ENCODE measurements at places on chromosomes 7 and 10.

GRCh38 chr7:157405914-157406810 lies 69.4 kb downstream of the DNAJB6 start:
- H3K27me3 ChIP-seq = no peaks in the 10 kb centered on the region
- H3K36me3 ChIP-seq = no peaks in the 10 kb centered on the region
- H3K27ac ChIP-seq = no peak overlapping the region
- H3K4me3 ChIP-seq = no peak overlapping the region
- no peak for DNase-seq

GRCh38 chr7:38839851-38840250 lies 69.1 kb downstream of the VPS41 start:
- no peak overlapping the region for H3K4me3 ChIP-seq
- H3K27me3 ChIP-seq = no peaks in the 10 kb centered on the region
- no peaks in the 10 kb centered on the region for H3K4me1 ChIP-seq
- DNase-seq = no peak
- H3K36me3 ChIP-seq = no peaks in the 10 kb centered on the region

DNA sequence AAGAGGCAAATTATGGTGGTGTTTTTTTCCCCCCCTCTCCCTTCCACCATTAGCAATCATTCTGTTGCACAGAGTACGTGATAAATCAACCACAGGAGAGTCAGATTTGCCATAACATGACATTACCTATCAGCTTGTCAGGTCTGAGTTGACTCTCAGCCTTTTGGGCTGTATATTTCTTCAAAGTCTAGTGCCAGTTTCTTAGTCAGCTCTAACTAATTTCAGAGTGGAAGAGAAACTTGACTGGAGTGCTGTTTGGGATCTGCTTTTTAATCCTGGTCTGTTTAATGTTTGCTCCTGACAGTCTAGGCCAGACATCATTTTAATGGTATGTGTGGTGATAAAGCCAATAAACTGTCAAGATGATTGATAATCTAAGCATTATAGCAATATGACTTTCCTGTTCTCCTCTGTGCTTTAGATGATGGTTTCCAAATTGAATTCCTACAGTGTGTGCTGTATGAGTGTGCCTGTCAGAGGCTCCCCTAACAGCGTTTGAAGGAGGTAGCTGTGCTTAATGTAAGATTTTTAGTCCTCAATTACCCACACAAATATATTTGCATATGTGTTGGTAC lies 76.9 kb downstream of the LRMDA start:
- H3K36me3 ChIP-seq = no peaks in the 10 kb centered on the region
- DNase-seq = no peak
- peaks cover 3% of the 10 kb centered on the region for H3K4me1 ChIP-seq
- H3K27me3 ChIP-seq = no peaks in the 10 kb centered on the region
- H3K27ac ChIP-seq = no peak overlapping the region

GRCh38 chr7:102044641-102044983 lies 227.2 kb downstream of the CUX1 start:
- peaks cover 11% of the 10 kb centered on the region for H3K4me1 ChIP-seq
- no peaks in the 10 kb centered on the region for H3K27me3 ChIP-seq
- no peaks in the 10 kb centered on the region for H3K36me3 ChIP-seq
- no peak overlapping the region for H3K27ac ChIP-seq
- DNase-seq = no peak

- H3K27ac ChIP-seq = no peak overlapping the region
- H3K36me3 ChIP-seq = no peaks in the 10 kb centered on the region
- H3K4me3 ChIP-seq = no peak overlapping the region
- H3K4me1 ChIP-seq = peaks cover 2% of the 10 kb centered on the region
- H3K27me3 ChIP-seq = no peaks in the 10 kb centered on the region
Observed at GRCh38 chr10:24850727-24851296, 101.6 kb downstream of the PRTFDC1 start.

GRCh38 chr10:1644191-1644711 lies 93.1 kb downstream of the ADARB2 start:
- no peak for DNase-seq
- H3K4me1 ChIP-seq = no peaks in the 10 kb centered on the region
- H3K36me3 ChIP-seq = no peaks in the 10 kb centered on the region
- H3K27me3 ChIP-seq = no peaks in the 10 kb centered on the region
- no peak overlapping the region for H3K27ac ChIP-seq
- H3K4me3 ChIP-seq = no peak overlapping the region

DNA sequence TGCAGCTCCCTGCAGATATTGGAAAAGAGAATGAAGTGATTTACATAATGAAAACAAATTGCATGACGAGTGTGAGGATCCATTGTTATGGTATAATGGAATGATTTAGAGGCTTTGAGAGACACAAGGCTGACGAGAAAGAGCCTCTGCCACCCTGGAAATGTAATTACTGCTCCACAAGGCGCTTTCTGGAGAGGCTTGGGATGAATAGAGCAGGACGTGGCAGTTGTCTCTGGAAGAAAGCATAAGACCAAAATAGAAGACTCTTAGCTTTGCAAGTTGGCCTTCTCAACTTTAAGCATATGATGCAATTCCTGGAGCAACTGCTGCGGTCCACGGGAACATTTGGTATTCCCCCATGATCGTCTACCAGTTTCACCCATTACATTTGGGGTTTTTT lies 181.9 kb upstream of the TCF7L2 start:
- no peak for DNase-seq
- H3K4me1 ChIP-seq = no peaks in the 10 kb centered on the region
- H3K27ac ChIP-seq = no peak overlapping the region
- H3K36me3 ChIP-seq = no peaks in the 10 kb centered on the region

DNA sequence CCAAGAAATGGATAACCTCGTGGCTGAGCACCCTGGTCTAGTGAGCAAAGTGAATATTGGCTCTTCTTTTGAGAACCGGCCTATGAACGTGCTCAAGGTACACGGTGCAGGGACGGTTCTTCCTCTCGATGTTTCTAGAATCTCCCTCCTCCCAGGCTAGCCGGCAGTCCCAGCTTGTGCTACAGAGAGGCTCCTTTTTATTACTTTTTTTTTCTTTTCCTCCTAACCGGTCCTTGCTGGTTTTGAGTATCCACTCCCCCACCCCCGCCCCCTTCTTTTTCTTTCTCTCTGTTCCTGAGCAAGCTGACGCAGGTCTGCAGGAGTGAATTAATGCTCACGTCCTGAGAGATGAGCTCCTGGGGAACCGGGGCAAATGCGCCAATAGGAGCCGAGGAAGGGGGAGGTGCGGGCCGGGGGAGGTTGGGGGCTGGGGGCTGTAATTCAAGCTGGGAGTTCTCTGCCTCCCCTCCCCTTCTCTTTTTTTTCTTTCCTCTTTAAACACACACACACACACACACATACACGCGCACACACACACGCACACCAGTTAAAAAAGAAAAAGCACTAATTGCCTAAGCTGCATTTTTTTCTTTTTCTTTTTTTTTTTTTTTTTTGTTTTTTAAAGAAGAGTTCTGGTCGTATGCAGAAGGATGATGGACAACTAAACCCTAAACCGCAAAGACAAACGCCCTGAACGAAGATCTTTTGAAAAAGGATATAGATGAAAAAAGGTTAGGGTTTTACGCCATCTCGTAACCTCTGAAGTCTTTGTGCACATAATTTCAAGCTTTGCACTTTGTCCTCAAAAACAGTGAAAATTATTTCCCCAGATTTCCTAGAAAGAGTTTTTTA lies 6.6 kb downstream of the CPA2 start:
- peak overlapping the region; percentile 31 for H3K27ac ChIP-seq
- DNase-seq = peak; percentile 64
- peak overlapping the region; percentile 12 for H3K4me3 ChIP-seq
- no peaks in the 10 kb centered on the region for H3K36me3 ChIP-seq

GRCh38 chr7:27251136-27251651 lies 8.6 kb downstream of the EVX1 start:
- no peaks in the 10 kb centered on the region for H3K36me3 ChIP-seq
- no peaks in the 10 kb centered on the region for H3K27me3 ChIP-seq
- H3K4me1 ChIP-seq = peaks cover 7% of the 10 kb centered on the region
- H3K4me3 ChIP-seq = no peak overlapping the region
- DNase-seq = no peak
- H3K27ac ChIP-seq = no peak overlapping the region

GRCh38 chr10:61175316-61175715 lies 231.3 kb upstream of the RHOBTB1 start:
- no peaks in the 10 kb centered on the region for H3K4me1 ChIP-seq
- no peak for DNase-seq
- H3K27me3 ChIP-seq = no peaks in the 10 kb centered on the region
- H3K27ac ChIP-seq = no peak overlapping the region

- H3K4me1 ChIP-seq = no peaks in the 10 kb centered on the region
- no peaks in the 10 kb centered on the region for H3K36me3 ChIP-seq
- H3K27me3 ChIP-seq = no peaks in the 10 kb centered on the region
- no peak overlapping the region for H3K4me3 ChIP-seq
Observed at GRCh38 chr10:76736392-76736791, 901.2 kb downstream of the KCNMA1 start.

DNA sequence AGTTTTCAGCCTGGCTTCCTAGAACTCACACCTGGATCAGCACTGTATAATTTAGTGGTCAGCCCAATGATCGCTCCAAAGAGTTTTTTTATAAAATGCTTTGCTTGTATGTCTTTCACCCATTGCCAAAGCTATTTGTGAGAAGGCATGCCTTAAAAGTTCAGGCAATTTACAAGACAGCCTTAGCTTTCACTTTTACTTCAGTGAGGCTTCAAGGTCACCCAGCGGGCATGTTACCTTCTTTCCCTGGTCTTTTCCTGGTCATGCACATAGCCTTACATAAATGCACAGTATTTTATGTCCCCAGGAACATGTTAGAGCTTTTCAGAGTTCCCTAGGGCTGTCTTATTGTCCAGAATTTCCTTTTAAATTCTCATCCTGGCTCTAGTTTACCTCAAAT lies 179.9 kb upstream of the TMEM72 start:
- H3K27me3 ChIP-seq = no peaks in the 10 kb centered on the region
- no peaks in the 10 kb centered on the region for H3K4me1 ChIP-seq
- no peak overlapping the region for H3K4me3 ChIP-seq
- no peak for DNase-seq

GRCh38 chr10:89001024-89001728 lies 10.6 kb downstream of the FAS start:
- H3K4me3 ChIP-seq = no peak overlapping the region
- DNase-seq = no peak
- H3K27ac ChIP-seq = peak overlapping the region; percentile 57
- no peaks in the 10 kb centered on the region for H3K27me3 ChIP-seq

- H3K36me3 ChIP-seq = no peaks in the 10 kb centered on the region
- H3K4me3 ChIP-seq = peak overlapping the region; percentile 1
- H3K27me3 ChIP-seq = no peaks in the 10 kb centered on the region
- no peak for DNase-seq
- H3K4me1 ChIP-seq = peaks cover 1% of the 10 kb centered on the region
Observed at GRCh38 chr7:92293896-92294590, 48.3 kb downstream of the ANKIB1 start.

DNA sequence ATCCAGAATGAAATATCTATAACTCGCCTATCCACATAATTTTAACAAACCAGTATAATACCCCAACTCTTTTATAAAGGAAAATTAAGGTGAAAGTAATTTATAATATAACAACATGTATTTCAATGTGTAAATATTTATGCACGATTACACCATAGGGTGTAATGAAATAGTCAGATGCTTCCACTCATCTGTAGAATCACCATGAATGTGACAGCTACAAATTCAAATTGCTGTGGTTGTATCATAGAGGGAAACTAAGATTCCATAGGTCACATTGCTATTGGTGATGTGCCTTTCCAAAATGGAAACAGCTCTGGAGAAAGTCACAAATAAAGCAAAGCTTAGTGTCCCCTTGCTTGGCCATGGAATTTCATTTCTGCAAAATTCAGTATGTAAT lies 95.7 kb downstream of the CPED1 start:
- H3K36me3 ChIP-seq = no peaks in the 10 kb centered on the region
- H3K4me1 ChIP-seq = peaks cover 9% of the 10 kb centered on the region
- no peak overlapping the region for H3K27ac ChIP-seq
- H3K27me3 ChIP-seq = no peaks in the 10 kb centered on the region
- no peak for DNase-seq
